Activated T-cell treated with anti-CD3 and anti-CD28 coated beads, Interleukin-2, amount 50 U/mL, for 72 hours (primary cell): ENCODE measurements at places on chromosomes 2 and 18. TPM values are rescaled to one million over a fixed set of nuclear protein-coding genes. Genes with fewer than 3 reads are reported as not detected.

DNA sequence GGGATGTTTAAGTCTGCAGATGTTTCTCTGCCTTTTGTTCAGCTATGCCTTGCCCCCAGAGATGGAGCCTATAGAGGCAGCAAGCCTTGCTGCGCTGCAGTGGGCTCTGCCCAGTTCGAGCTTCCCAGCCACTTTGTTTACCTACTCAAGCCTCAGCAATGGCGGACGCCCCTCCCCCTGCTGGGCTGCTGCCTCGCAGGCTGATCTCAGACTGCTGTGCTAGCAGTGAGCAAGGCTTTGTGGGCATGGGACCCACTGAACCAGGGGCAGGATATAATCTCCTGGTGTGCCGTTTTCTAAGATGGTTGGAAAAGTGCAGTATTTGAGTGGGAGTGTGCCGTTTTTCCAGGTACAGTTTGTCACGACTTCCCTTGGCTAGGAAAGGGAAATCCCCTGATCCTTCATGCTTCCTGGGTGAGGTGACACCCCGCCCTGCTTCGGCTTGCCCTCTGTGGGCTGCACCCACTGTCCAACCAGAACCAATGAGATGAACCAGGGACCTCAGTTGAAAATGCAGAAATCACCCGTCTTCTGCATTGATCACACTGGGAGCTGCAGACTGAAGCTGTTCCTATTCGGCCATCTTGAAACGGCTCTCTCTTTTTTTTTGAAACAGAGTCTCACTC lies 27.6 kb upstream of the ADAM23 start:
- no peak overlapping the region for H3K27ac ChIP-seq
- H3K4me3 ChIP-seq, result no peak overlapping the region
- no peak for DNase-seq
- H3K27me3 ChIP-seq, result peaks cover 17% of the 10 kb centered on the region
- no peaks in the 10 kb centered on the region for H3K36me3 ChIP-seq

GRCh38 chr2:225820826-225821225 lies 421.3 kb downstream of the NYAP2 start:
- no peaks in the 10 kb centered on the region for H3K36me3 ChIP-seq
- H3K27me3 ChIP-seq, result no peaks in the 10 kb centered on the region
- no peak overlapping the region for H3K4me3 ChIP-seq
- no peak for DNase-seq

DNA sequence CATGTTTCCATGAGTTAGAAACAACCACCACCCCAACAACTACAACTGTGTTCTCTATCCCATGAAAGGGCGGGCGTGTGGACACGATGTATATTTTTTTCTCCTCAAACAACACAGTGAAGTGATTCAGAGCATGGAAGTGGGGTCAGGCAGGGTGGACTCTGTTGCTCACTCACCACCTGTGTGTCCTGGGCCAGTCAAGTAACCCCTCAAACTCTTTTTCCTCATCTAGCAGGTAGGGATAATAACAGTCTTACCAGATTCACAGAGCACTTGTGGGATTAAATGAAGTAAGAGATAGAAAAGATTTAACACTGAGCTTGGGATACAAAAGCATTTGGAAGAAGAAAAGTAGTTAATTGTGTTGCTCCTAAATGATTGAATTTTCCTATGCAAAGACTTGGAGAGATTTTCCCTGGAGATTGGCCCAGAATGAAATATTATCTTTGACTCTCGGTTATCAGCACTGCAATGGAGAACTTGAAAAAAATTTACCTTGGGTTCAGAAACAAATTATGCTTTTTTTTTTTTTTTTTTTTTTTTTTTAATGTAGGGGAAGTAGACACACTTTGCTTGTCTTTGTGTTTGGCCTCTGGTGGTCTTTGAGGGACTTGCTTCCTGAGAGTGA lies 161.9 kb upstream of the EPAS1 start:
- H3K27me3 ChIP-seq, result no peaks in the 10 kb centered on the region
- DNase-seq, result no peak
- H3K36me3 ChIP-seq, result no peaks in the 10 kb centered on the region
- no peaks in the 10 kb centered on the region for H3K4me1 ChIP-seq
- no peak overlapping the region for H3K4me3 ChIP-seq

- DNase-seq, result no peak
- no peak overlapping the region for H3K27ac ChIP-seq
Measured at GRCh38 chr2:165176780-165177179, 27.1 kb downstream of the SCN3A start.

- H3K36me3 ChIP-seq, result peaks cover 18% of the 10 kb centered on the region
- H3K4me1 ChIP-seq, result peaks cover 45% of the 10 kb centered on the region
- peak overlapping the region; percentile 48 for H3K4me3 ChIP-seq
- H3K27me3 ChIP-seq, result no peaks in the 10 kb centered on the region
- no peak for DNase-seq
Measured at GRCh38 chr2:178530131-178530530, 49.9 kb downstream of the PLEKHA3 start.

- H3K4me1 ChIP-seq, result no peaks in the 10 kb centered on the region
- no peaks in the 10 kb centered on the region for H3K36me3 ChIP-seq
- no peak overlapping the region for H3K4me3 ChIP-seq
- peaks cover 6% of the 10 kb centered on the region for H3K27me3 ChIP-seq
- no peak overlapping the region for H3K27ac ChIP-seq
- no peak for DNase-seq
Measured at GRCh38 chr18:57497372-57498294, 62.5 kb downstream of the ONECUT2 start.

DNA sequence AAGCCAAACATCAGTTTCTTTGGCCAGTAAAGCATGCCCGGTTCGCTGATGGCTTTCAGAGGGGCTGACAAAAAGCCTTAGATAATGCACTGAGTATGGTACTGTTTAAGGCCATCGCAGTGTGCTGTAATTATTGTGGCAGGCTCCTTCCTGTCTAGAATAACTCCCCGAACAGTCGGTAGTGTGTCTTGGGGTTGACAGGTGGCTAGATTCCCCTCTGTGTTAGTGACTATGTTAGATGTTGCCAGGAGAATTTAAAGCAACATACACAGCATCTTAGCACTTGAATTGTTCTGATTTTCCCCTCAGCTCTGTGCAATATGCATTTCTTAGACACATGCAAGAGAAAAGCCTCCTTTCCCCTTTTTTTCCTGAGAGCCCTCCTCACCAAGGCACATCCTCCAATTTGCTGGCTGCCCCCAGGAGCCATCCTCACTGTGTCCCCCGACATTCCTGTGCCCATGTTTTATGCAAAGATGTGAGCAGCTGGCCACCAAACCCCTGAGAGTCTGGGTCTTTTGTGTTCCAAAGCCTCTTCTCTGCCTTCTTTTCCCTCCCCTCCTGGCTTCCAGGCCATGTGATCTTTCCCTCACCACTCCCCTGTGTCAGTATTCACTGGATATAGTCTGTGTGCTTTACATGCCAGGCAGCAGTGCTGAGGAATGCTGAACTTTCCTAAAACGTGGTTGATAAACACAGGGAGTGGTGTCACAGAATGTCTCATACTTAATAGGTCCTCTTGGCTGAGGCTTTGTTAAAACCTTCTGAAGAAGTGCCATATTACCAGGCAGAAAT lies 331.5 kb downstream of the HRH4 start:
- peaks cover 6% of the 10 kb centered on the region for H3K27me3 ChIP-seq
- H3K27ac ChIP-seq, result no peak overlapping the region
- no peaks in the 10 kb centered on the region for H3K4me1 ChIP-seq
- no peak overlapping the region for H3K4me3 ChIP-seq

GRCh38 chr18:59650266-59650820 lies 46.9 kb downstream of the CCBE1 start:
- no peak overlapping the region for H3K4me3 ChIP-seq
- peaks cover 6% of the 10 kb centered on the region for H3K27me3 ChIP-seq
- H3K27ac ChIP-seq, result no peak overlapping the region
- H3K4me1 ChIP-seq, result no peaks in the 10 kb centered on the region

DNA sequence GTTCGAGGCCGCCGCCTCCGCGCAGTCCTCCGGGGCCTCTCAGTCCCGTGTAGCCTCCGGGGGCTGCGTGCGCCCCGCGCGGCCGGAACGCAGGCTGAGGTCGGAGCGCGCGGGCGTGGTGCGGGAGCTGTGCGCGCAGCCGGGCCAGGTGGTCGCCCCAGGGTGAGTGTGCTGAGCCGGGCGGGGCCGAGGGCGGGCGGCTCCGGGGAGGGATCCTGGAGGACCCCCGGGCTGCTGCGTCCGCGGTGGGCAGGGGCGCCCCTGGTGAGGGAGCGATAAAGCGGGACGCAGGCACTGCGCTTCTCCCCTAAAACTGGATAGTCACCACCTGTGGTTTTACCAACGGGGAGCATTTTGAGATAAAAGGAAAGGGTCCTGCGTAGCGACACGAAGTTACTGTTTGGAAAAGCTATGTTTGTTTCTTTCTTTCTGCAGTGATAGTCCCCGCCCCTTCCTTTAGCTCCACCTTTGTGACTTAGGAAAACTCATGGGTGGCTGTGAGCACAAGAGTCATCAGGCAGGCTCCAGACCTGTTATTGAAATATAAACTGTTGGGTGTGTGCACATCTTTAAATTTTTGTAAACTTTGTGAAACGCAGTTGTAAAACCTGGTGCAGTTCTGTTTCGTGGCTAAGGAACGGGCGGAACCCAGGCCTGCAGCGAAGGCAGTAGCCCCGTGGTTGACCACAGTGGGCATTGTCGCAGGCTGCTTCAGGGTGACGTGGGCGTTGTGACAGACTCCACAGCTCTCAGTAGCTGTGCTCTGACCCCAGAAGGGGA lies 687 bp downstream of the CTDP1 start:
- H3K36me3 ChIP-seq, result peaks cover 2% of the 10 kb centered on the region
- no peaks in the 10 kb centered on the region for H3K27me3 ChIP-seq
- peak overlapping the region; percentile 90 for H3K27ac ChIP-seq
- H3K4me1 ChIP-seq, result peaks cover 72% of the 10 kb centered on the region
- DNase-seq, result peak; percentile 59

- peaks cover 67% of the 10 kb centered on the region for H3K27me3 ChIP-seq
- no peaks in the 10 kb centered on the region for H3K36me3 ChIP-seq
- H3K4me3 ChIP-seq, result peak overlapping the region; percentile 38
- no peak overlapping the region for H3K27ac ChIP-seq
- H3K4me1 ChIP-seq, result peaks cover 5% of the 10 kb centered on the region
Measured at GRCh38 chr2:20222769-20223406, 2.0 kb downstream of the SDC1 start.

- H3K27me3 ChIP-seq, result no peaks in the 10 kb centered on the region
- H3K27ac ChIP-seq, result no peak overlapping the region
- no peaks in the 10 kb centered on the region for H3K36me3 ChIP-seq
- H3K4me3 ChIP-seq, result no peak overlapping the region
- H3K4me1 ChIP-seq, result no peaks in the 10 kb centered on the region
Measured at GRCh38 chr2:126902859-126903258, 4.2 kb downstream of the TEX51 start.

DNA sequence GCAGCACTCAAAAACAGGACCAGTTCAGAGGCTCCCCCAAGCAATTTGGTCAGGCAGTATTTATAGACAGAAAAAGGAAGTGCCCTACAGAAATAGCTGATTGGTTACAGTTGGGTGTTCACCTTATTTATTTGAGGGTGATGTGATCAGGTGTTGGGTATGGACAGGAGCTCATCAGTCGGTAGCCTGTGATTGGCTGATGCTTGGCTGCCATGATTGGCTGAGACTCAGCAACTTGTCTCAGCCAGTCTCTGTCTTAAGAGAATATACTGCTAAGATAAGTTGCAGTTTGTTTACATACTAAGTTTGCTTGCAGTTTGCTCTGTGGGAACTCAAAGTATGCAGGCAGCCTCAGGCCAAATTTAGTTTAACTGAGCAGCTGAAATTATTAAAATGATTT lies 9.4 kb downstream of the ABCG8 start:
- H3K4me1 ChIP-seq, result no peaks in the 10 kb centered on the region
- peaks cover 8% of the 10 kb centered on the region for H3K27me3 ChIP-seq
- no peak overlapping the region for H3K27ac ChIP-seq
- no peak overlapping the region for H3K4me3 ChIP-seq

GRCh38 chr2:107529146-107529545 lies 297.5 kb upstream of the RGPD4 start:
- DNase-seq, result no peak
- H3K27ac ChIP-seq, result no peak overlapping the region
- H3K27me3 ChIP-seq, result no peaks in the 10 kb centered on the region

GRCh38 chr2:49369101-49369500 lies 214.8 kb upstream of the FSHR start:
- H3K36me3 ChIP-seq, result peaks cover 2% of the 10 kb centered on the region
- no peaks in the 10 kb centered on the region for H3K4me1 ChIP-seq
- no peak overlapping the region for H3K27ac ChIP-seq

GRCh38 chr2:160876765-160877164 lies 283.5 kb upstream of the TANK start:
- no peak for DNase-seq
- no peaks in the 10 kb centered on the region for H3K4me1 ChIP-seq
- H3K4me3 ChIP-seq, result no peak overlapping the region
- H3K27ac ChIP-seq, result no peak overlapping the region
- no peaks in the 10 kb centered on the region for H3K27me3 ChIP-seq
- H3K36me3 ChIP-seq, result no peaks in the 10 kb centered on the region

- H3K27me3 ChIP-seq, result no peaks in the 10 kb centered on the region
- no peak overlapping the region for H3K4me3 ChIP-seq
- no peak overlapping the region for H3K27ac ChIP-seq
- peaks cover 30% of the 10 kb centered on the region for H3K36me3 ChIP-seq
Measured at GRCh38 chr2:112201696-112202430, 53.0 kb downstream of the ZC3H8 start.

- no peak for DNase-seq
- no peaks in the 10 kb centered on the region for H3K27me3 ChIP-seq
- no peak overlapping the region for H3K27ac ChIP-seq
- H3K4me3 ChIP-seq, result no peak overlapping the region
Measured at GRCh38 chr2:70469435-70469834, 84.2 kb downstream of the TGFA start.

- peaks cover 1% of the 10 kb centered on the region for H3K36me3 ChIP-seq
- peaks cover 26% of the 10 kb centered on the region for H3K4me1 ChIP-seq
- no peak overlapping the region for H3K4me3 ChIP-seq
- no peaks in the 10 kb centered on the region for H3K27me3 ChIP-seq
- no peak for DNase-seq
- no peak overlapping the region for H3K27ac ChIP-seq
Measured at GRCh38 chr2:224561234-224562005, 23.7 kb downstream of the CUL3 start.

GRCh38 chr2:20129331-20130159 lies 78.1 kb upstream of the LAPTM4A start:
- no peaks in the 10 kb centered on the region for H3K4me1 ChIP-seq
- DNase-seq, result no peak
- no peak overlapping the region for H3K4me3 ChIP-seq
- peaks cover 12% of the 10 kb centered on the region for H3K27me3 ChIP-seq
- no peaks in the 10 kb centered on the region for H3K36me3 ChIP-seq
- H3K27ac ChIP-seq, result no peak overlapping the region

GRCh38 chr2:101740555-101740964 lies 43.1 kb downstream of the MAP4K4 start:
- H3K27me3 ChIP-seq, result no peaks in the 10 kb centered on the region
- no peak for DNase-seq
- H3K36me3 ChIP-seq, result no peaks in the 10 kb centered on the region
- H3K4me1 ChIP-seq, result peaks cover 77% of the 10 kb centered on the region

- H3K4me3 ChIP-seq, result no peak overlapping the region
- no peaks in the 10 kb centered on the region for H3K36me3 ChIP-seq
Measured at GRCh38 chr2:43484323-43484930, 111.4 kb downstream of the THADA start.

The MYO1B gene
- 37.5 TPM for total RNA-seq

The ASPRV1 gene
- total RNA-seq, result 2.0 TPM

The IL1RL1 gene
- total RNA-seq, result 2.2 TPM

The SPEG gene
- 4.8 TPM for total RNA-seq

The TDRD15 gene
- not detected for total RNA-seq
